ENCODE measurements at places on chromosomes 5 and 9.

GRCh38 chr5:88758184-88758583 is 124.8 kb downstream of the MEF2C start:
- no peak for DNase-seq

DNA sequence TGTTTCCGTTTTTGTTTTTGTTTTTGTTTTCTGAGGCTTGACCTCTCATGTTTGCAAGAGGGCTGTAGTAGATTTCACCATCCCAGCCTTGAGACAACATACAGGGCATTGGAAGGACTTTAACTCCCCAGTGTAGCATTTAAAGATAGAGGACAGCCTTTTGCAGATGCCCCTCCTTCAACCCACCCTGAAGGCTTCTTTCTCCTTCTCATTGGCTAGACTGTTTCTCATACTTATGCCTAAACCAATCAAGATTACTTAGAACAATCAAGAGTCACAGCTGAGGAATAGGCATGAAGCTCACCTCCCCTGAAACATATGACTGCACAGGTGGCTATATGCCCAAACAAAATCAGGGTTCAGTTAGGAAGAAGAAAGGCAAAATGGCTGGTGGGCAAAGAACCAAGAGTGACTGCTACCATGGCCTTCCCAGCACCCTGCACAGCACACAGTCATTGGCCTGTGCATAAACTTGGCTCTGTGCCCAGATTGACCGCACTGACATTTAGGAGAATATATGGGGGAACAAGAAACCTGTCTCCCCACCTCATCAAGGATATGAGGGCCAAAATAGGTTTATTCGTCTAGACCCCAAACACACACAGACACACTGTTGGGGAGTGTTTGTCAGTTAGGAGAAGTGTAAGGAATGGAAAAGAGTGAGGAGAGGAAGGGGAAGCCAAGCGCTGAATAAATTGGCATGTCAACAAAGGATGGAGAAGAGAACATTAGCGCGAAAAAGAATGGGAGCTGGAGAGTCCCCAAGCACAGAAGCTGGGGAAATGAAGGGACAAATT is 137.3 kb upstream of the RANBP3L start:
- no peak for DNase-seq

DNA sequence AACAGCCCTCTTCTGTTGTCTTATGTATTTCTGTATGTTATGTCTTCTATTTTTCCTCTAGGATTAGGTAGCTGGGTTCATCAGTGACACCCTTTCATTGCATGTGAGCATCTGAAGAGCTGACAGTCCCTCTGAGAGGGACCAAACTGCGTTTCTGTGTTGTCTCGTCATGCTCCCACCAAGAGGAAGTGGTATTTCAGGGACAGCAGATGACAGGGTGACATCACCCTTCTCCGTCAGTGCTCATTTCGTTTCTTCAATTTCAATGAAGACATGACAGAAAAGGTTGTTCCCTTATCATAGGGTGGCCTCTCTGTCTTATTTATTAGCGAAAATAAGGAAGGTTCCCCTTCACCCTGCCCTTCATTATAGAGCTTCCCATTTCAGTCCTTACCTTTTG is 225.9 kb upstream of the NR4A3 start:
- no peak for DNase-seq

GRCh38 chr5:138111937-138112336 is 27.3 kb downstream of the NME5 start:
- DNase-seq: no peak

GRCh38 chr5:59800347-59800893 is 93.1 kb downstream of the PDE4D start:
- no peak for DNase-seq

GRCh38 chr5:91266184-91266705 is 116.9 kb downstream of the ARRDC3 start:
- no peak for DNase-seq

DNA sequence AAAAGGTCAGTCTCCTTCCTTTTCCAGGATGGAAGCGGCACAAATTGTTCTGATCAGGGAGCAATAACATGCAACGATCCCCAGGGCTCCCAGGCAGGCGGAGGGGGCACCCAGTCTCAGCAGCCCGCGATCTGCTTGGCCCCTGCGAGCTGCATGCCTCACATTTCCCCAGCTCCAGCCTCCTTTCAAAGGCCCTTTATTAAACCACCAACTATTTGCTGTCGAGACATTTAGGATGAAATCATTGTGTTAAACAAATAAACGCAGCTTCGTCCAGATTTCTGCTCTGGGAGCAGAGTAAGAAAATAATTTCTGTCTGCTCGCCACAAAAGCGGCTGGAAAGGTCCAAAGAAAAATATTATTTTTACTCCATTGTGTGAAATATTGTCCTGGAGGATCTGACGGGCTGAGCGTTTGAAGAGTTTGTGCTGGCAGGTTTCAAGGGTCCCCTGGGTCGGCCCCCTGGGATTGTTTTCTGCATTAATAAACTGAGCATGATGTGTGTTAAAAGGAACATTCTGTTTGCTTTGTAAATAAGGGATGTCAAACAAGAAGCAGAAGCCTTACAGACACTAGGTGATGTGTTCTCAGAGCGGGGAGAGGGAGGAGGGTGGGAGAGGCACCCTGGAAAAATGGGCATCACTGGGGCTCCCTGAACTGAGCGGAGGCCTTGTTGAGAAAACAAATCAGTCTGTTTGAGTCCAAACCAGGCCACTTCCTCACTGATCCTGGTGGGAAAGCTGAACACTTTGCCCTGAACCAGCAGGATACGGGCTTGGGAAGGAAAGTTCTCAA is 110.1 kb downstream of the FOXD1 start:
- no peak for DNase-seq

DNA sequence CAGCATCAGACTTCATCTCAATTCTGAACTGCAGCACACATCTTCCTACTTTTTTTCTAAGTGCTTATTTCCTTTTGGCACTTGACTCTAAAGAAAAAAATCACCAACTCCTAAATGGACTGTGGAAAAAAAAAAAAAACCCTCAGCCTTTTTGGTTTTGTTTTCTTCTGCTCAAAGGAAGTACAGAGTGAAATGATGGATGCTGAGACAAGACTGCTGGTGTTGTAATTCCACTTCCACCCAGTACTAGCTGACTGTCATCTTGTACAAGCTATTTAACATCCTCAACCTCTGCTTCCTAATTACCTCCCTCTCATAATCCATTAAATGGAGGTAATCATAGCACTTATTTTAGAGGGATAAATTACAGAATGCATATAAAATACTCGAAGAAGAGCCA is 171.5 kb upstream of the GNA14 start:
- DNase-seq: no peak

DNA sequence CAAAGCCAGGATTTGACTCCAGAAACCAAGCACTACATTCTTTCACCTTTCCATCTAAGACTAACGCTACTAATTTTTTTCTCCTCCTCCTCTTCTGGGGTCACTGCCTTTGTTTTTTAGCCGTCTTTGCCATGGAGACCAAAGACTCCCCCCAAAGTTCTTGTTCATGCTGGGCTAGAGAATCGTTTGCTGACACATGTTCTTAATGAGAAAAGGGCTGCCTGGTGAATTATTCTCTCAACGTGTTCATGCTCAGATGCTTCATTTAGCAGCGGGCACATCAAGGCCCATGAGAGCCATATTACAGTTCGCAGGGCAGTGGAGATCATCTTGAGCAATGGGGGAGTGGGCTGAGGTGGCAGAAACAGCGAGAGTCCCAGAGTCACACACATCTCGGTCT is 134.9 kb downstream of the SLIT3 start:
- DNase-seq: no peak

DNA sequence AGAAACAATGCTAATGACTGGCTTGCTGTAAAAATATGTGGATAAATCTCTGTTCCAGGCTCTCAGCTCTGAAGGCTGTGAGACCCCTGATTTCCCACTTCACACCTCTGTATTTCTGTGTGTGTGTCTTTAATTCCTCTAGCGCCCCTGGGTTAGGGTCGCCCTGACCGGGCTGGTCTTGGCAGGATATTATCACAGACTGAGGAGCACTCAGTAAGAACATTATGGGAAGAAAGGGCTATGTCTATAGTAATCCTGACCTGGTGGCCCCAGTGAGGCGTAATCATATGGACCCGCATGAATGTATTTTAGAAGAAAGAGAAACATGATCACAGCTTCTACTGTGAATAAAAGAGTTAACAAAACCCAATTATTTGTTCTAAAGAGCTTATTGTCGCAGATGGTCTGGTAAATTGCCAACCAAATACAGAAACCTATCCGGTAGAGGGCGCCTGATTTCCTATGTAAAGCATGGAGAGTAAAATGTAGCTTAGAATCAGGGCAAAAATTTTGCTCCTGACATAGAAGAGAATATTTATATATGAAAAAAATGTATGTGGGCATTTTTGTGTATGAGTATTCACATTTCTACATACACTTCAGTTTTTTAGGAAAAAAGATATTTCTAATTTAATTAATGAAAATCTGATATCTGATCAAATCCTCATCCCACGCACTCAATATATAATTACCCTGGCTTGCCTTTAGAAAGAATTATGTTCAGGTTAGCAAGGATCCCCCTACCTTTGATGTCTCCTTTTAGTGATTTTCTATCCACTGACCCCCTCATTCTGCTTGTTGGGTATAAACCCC is 5.8 kb upstream of the IFNA1 start:
- DNase-seq: no peak

DNA sequence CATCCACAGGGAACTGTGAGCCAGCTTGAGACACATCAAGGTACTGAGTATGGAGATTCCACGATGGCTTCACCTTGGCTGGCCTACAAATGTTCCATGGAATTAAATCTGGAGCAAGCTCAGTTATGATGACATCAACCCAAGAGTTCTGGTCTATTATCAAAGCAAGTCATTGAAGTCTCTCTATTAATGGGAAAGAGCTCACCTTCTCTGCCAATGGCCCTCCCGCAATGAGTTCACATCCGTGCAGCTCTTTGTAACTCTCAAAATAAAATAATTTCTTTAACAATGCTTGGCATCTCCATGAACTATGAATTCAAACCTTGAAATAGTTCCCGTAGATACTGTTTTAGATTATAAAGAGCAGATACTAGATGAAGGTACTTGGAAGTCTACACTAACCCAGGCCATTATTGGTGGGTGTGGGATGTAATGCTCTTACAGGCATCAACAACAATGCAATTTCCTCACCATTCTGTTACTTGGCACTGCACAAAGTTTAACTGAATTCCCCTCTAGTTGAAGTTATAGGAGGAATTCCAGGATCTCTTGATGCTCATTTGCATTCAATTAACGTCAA is 55.4 kb downstream of the ZNF474 start:
- no peak for DNase-seq

DNA sequence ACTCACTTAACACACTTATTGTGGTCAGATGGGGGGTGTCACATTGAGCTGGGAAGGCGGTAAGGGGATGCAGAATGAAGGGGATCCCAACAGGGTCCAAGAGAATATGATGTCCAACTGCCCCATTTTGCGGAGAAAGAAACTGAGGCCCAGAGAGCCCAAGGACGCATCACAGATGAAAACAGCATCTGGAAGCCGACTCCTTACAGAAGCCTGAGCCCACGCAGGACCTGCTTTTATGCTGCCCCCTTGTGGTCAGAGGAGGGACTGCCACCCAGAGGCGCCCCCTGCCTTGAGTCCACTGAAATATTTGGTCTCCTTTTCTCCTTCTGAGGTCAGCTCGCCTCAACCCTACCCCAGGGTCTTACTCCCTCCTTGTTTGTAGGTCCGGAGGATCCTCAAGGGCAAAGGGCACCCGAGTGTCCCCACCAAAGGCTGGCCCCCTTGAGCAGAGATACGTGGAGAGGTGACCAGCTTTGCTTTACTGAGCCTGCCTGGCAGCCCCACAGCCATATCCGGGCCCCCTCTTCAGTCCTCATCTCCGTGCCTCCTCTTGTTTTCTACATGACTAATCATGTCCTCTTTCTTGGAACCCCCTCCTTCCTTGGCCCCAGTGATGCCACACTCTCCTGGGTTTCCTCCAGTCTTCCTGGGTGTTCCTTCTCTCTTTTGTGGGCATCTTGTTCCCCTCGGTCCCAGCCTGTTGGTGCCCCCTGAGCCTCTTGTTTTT is 30.0 kb upstream of the TTLL11 start:
- no peak for DNase-seq

DNA sequence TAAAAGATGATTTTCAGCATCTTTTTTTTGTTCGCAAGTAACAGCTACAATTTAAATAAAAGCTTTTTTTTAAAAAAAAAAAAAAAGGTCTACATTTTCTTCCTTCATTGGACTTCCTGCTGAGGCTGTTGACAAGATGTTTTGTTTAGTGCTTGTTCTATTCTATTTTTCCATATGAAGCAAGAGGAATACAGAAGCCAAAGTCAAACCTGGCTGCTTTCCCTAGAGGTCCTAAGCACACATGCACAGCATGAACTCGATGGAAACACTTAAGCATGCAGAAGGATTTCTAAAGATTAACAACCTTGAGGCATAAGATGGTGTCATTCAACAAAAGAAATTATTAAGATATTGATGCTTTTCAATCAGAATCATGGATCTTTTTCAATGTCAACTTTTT is 105.1 kb downstream of the ADCY2 start:
- no peak for DNase-seq

- no peak for DNase-seq
Measured at GRCh38 chr5:160254706-160255105, 25.4 kb downstream of the FABP6 start.

DNA sequence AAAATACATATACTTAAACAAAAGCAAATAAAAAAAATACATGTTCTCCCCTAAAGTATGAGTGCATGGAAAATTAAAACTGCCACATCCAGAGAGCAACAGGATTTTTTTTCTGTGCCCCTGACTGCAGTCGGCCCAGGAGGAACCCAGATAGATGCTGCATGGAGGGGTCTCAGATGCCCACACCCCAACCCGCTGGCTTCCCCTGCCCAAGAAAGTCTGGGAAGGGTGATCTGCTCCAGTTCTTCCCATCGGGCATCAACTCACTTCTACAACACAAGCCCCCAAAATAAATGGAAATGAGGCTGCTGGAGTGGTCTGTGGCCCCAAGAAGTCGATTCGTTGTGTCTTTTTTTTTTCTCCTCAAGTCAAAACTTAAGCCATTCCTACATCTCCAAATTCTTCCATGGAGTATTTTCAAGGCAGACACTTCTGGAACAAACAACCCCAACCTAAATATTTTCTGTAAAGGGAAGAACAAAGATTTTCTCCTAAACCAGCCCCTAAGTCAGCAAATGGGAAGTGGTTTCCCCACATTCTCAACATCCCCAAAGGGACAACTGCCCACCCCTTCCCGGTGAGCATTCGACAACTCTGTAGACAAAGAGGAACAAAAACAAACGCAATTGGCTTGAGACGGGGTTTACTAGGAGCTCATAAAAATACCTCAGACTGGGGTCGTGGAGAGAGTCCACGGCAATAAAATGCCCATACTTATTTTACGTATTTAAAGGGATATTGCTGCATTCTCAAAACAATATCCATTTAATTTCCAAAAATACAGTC is 46.7 kb downstream of the ROR2 start:
- DNase-seq: no peak

- DNase-seq: no peak
Measured at GRCh38 chr5:88930335-88930734, 47.4 kb upstream of the MEF2C start.

DNA sequence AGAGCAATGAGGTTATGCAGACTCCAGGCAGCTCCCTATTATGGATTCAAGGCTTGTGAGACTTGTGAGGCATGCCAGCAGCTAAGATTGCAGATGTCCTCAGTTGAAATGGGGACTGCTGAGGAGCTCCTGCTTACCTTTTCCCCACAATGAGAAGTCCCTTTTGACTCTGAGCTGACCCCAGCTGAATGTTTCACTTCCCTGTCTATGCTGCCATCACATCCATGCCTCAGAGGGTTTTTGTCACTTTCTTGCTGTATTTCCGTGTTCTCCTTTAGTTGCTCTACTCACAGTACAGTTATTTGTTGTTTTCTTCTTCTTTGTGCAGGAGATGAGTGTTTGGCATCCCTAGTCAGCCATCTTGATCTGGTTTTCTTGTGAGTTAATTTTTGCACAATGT is 18.8 kb upstream of the OR2S2 start:
- no peak for DNase-seq

GRCh38 chr5:160023007-160023907 is 14.3 kb downstream of the TTC1 start:
- DNase-seq: no peak
